ENCODE measurements at places on chromosomes 4 and X.
A peak's percentile ranks its signal among the peaks of the same experiment; 100 is the strongest.

DNA sequence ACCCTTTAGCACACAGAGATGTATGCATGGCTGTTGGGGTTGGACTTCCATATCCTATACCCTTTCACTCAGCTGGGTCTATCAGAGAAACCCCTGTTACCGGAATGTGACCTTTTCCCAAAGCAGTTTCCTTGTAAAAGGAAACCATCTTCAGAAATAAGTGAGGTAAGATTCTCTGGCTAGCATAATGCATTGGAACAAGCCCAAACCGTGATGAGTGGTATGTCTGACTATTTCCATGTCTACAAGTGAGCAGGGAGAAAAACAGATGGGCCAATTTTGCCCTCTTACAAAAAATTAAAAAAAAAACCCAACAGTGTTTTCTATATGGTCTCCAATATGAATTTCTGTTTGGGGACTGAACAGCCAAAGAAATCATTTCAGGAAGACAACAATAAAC, 283.9 kb downstream of the SMARCA1 start:
- no peak for DNase-seq

- DNase-seq, result no peak
Observed at GRCh38 chr4:144557404-144557803, 88.6 kb upstream of the HHIP start.

DNA sequence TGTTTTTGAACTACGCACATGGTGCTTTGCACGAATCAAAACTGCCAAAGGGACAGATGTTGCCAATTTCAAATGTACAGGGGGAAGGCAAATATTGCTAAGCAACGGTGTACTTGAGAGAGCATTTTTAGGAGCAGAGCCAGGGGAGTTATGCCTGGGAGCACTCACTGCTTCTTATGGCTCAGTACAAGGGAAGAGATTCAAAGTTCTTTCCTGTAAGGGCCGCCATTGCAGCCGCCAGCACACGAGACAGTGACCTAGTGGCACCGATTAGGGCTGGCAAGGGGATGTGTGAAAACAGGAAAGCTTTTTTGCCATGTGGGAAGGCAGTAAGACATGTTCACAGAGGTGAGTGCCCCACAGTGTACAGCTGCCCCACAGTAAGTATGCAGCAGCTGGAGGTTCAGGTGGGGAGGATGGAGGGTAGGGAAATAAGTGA, 133.8 kb downstream of the AFF1 start:
- DNase-seq, result no peak

GRCh38 chrX:25067271-25068172, 51.8 kb upstream of the ARX start:
- DNase-seq, result no peak

DNA sequence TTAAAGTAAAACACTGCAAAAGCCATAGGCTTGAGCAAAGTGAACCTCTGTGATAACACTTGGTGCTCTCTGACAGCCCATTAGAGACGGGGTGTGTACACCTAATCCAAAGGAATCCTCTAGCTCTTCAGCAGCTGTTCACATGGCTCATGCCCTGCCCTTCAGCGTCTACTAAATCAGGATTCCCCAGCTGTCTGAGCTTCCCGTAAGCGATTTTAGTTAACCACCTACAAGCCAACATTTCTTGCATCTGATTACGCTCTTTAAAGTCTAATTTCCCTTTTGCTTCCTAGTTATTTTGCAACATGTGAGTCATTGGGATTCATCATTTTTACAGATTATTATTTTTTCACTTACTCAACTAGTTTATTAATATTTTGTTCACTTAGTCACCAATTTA, 6.5 kb downstream of the DMD start:
- DNase-seq, result no peak

DNA sequence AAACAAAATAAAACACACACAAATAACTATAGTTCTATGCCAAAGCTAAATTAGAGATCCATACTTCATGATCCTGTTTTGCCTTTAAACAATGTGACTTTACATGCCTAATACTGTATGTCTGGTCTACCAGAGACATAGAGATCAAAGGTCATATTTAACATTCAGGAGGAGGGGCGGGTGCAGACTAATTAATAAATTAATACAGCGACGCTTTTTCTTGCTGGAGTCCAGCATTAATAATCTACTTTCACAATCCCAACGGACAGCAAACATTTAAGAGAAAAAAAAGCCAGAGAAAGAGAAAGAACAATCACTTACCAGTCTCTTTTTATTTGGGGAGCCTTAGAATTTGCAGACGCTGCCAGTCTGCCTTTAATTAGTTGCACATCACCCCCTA, 509 bp downstream of the CXXC4 start:
- DNase-seq, result no peak

- DNase-seq, result no peak
Observed at GRCh38 chr4:143189528-143189927, 4.8 kb downstream of the USP38 start.

DNA sequence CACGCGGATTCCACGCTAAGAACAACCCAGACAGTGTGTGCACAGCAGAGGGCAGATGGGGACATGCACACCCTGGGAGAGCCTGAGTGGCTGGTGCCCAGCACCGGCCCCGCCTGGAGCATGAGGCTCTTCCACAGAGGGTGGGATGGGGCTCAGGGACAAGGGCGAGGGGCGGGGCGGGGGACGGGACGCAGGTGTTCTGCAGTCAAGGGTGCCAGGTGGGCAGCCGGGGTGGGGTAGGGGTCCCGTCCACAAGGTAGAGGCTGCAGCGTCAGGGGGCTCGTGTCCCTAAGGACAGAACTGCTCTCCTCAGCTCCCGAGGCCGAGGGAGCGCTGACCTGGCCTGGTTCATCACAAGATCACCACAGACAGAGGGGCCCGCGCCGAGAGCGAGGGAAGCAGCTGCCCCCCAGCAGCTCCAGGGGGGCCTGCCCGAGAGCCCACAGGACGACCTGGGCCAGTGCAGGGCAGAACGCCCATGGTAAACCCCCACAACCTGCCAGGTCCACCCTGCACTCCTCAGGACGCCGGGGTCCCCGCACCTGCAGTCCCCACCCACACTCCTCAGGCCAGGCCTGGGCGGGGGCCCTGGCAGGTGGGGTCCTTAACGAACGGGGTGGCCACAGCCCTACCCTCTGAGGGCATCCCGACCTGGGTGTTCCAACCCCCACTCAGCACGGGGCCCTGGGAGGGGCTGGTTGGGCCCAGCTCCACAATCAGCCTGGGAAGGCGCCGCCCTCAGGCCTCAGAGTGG, 26.7 kb downstream of the CTBP1 start:
- no peak for DNase-seq

DNA sequence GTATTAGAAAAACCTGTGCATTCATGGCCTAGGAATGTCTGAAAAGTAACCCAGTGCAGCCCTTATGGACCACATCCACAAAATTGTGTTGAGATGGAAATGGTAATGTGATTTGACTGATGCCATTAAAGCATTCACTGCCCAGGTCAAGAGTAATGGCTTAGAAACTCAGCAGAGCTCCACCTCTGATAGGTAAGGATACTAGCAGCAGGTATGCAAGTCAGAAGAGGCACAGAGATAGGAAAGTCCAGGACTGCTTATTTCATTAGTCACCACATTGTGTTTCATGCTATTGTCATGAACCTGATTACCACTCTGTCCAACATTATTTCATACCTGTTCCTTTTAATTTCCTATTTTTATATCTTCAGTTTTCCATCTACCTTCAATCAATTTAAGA, 2042.2 kb downstream of the ARAP2 start:
- no peak for DNase-seq

- no peak for DNase-seq
Observed at GRCh38 chrX:87901060-87901459, 383.5 kb downstream of the KLHL4 start.

DNA sequence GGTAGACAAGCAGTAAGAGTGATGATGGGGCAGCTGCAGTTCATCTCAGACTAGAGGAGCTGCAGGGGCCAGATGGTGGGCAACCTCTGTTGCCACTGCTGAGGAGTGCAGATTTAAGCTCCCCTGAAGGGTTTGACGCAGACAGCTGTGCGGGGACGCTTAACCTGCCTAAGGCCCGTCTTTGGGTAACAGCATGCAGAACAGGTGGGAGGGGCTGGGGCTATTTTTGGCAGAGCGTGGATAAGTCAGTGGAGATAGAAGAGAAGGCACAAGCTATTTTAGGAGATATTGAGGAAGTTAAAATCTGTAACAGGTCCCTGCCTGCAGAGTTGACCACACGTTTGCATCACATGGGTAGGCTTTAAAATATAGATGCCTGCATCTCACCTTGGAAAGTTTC, 10.5 kb downstream of the CD99 start:
- DNase-seq, result no peak

DNA sequence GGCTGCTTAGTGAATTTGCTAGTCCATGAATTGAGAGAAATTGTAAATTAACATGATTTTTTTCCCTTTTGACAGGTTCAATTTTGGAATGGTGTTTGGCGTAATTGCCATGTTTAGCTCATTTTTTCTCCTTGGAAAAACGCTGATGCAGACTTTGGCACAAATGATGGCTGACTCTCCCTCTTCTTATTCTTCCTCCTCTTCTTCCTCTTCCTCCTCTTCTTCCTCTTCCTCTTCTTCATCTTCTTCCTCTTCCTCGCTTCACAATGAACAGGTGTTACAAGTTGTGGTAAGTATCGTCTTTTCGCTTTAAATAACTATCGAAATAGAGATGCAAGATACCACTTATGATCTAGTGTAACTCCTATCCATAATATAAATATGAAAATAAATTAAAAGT, 5.7 kb downstream of the MBTPS2 start:
- DNase-seq, result no peak

DNA sequence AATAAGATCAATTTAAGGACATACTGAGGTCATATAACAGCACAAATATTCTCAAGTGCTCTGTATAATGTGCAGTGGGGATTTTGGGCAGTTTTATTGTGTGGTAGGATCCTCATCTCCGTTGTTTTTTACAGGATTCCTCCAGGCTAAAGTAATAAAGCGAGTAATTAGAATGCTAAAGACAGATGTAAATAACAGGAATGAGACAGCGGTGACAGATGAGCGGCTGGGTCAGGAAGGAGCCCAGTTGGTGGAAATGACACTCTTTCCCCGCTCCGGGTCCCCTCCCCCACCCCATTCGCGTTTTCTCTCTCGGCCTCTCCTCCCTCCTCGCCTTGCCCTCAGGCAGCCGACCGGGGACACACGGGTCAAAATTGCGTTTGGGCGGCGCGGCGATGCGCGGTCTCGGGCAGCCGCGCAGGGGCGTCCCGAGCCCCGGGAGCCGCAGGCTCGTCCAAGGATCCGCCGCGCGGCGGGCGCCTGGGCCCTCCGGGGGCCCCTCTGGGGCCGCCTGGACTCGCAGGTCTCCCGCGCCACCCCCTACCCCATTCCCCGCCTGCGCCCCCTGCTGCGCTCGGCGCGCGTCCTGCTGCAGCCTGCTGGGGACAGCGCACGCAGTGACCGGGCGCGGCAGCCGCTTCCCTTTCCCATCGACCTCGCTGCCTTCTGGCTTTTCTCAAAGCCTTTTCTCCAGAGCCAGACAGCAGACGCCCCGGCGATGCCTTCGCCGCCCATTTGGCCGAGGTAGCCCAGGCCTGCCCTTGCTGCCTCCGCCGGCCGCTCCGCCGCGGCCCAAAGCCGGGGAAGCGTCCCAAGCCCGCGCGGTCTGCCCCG, 16.2 kb downstream of the POU4F2 start:
- no peak for DNase-seq

DNA sequence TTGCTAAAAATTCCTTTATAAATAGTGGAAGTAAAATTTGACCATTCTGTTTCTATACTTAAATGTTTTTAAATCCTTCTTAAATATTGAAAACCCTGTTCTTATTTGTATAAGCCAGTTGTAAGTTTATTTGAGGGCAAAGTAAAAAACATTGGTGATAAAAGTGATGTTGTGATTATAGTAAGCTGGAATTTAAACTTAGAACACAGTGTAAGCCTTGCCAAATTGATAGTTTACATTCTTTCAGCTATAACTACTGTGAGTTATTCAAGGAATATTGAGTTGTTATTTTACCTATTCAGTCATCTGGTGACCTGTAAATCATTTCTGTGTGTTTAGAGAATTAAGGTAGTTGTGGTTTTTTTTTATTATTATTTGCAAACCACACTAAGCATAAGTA, 9.6 kb downstream of the YY2 start:
- no peak for DNase-seq

GRCh38 chr4:155592179-155592937, 74.3 kb upstream of the GUCY1A1 start:
- DNase-seq, result peak; percentile 69

DNA sequence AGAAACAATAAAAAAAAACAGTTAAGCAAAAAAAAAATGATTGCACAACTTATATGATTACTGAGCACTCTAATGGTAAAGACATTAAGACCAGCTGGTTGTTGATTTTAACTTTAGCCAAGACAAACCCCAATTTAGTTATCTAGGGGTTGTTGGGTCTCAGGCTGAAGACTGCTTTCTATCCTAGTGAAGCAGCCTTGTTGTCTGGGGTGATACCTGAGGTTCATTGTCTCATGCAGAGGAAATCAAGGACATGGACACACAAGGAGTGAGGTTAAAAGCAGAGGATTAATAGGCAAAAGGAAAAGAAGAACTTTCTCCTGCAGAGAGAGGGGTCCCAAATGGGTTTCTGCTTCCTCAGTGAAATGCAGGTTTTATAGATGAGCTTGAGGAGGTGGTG, 40.0 kb upstream of the CYP2U1 start:
- DNase-seq, result no peak

Measured in AG04450 (cell line).